ENCODE measurements at places on chromosomes 11 and 22. TPM values are rescaled to one million over a fixed set of nuclear protein-coding genes. Genes with fewer than 3 reads are reported as not detected.

- H3K27ac ChIP-seq: no peak overlapping the region
- peaks cover 8% of the 10 kb centered on the region for H3K36me3 ChIP-seq
- H3K27me3 ChIP-seq: no peaks in the 10 kb centered on the region
Observed at GRCh38 chr22:42869463-42869862, 12.4 kb upstream of the ARFGAP3 start.

Gene MMP27
- not detected for total RNA-seq

Gene DUSP8
- 0.33 TPM for total RNA-seq

DNA sequence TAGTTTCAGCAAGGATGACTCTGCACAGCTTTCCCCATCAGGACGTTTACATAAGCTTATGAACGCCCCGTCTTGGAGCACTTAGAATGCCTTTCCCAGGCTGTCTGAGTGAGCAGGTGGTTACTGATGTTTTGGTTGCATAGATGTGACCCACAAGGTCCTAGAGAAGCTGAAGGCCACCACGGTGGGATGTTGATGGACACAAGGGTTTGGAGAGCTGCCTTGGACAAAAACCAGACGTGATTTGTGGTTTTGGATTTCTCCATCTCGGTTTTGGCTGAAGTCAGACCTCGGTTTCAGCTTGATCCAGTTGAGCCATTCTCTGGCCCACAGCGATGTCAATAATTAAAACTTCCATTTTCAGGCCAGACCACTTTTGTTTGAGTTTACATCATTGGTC is 151.9 kb downstream of the LDLRAD3 start:
- no peak overlapping the region for H3K4me3 ChIP-seq
- H3K27ac ChIP-seq: no peak overlapping the region
- DNase-seq: no peak
- H3K27me3 ChIP-seq: no peaks in the 10 kb centered on the region
- H3K36me3 ChIP-seq: no peaks in the 10 kb centered on the region

Gene SLC22A12
- under 0.01 TPM for total RNA-seq

DNA sequence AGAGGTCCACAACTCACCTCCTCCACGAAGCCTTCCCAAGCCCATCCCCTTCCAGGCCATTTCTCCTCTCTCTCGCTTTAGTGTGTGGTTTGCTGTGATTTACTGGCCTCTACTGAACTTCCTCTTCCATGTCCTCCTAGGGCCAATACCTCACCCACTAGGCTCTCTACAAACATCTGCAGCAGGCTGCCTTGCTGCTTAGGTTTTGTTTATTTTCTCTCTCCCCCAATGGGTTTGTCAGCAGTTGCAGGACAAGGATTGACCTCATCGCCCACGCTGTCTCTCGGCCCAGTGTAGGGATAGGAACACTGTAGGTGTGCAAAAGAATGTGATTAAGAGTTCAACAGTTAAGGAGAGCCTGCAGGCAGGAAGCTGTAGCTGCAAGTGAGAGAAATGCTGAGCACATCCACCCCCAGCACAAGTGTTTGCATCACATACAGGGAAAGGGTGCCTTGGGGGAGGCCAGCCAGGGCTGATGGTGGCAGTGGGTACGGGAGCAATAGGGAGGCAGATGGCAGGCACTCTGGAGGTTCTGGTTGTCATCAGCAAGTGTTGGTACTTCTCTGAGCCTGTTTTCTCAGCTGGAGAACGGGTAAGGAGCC is 1.4 kb downstream of the PC start:
- H3K27ac ChIP-seq: peak overlapping the region; percentile 91
- no peaks in the 10 kb centered on the region for H3K27me3 ChIP-seq
- H3K4me1 ChIP-seq: peaks cover 55% of the 10 kb centered on the region
- peak overlapping the region; percentile 31 for H3K4me3 ChIP-seq
- H3K36me3 ChIP-seq: no peaks in the 10 kb centered on the region

DNA sequence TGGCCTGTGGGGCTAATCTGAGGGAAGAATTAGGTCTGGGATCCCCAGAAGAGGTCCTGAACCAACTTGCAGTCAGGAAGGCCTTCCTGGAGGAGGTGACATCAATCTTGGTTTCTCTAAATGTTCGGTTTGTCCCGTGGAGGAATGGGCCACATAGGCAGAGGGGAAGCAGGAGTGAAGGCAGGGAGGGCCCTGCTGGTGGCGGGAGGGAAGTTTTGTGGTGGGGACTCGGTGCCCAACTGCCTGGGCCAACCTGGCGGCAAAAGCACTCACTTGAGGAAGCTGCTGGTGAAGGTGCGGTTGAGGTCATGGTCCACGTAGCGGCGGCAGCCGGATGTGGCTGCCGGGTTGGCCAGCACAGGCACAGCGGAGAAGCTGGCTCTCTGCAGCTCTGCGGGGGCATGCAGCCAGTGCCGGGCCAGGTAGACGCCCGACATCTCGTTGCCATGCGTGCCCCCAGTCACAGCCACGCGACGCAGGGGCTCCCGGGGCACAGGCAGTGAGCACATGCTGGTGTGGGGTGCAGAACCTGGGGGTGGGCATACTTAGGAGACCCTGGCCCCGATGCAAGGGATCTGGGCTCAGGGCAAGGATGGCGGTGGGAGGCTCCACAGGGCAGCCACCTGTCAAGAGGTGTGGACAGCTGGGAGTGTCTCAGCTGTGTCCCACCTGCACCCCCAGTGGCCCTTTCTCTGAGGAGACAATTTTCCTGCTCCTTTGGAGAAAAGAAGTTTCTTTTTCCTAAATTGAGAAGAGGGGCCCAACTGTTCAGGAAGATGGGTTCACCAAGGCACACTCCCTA is 3.8 kb downstream of the ACY3 start:
- no peaks in the 10 kb centered on the region for H3K27me3 ChIP-seq
- peaks cover 11% of the 10 kb centered on the region for H3K4me1 ChIP-seq
- H3K4me3 ChIP-seq: no peak overlapping the region
- DNase-seq: no peak

DNA sequence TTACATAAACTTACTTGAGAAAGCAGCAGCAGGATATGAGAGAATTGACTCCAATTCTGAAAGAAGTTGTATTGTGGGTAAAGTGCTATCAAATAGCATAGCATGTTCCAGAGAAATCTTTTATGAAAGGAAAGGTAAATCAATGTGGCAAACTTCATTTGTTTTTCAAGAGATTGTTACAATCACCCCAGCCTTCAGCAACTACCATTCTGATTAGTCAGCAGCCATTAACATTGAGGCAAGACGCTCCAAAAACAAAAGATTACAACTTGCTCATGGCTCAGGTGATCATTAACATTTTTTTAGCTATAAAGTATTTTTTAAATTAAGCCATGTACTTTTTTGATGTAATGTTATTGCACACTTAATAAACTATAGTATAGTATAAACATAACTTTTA is 357.2 kb downstream of the TMEM135 start:
- no peak overlapping the region for H3K4me3 ChIP-seq
- H3K27me3 ChIP-seq: no peaks in the 10 kb centered on the region
- H3K4me1 ChIP-seq: no peaks in the 10 kb centered on the region
- DNase-seq: no peak
